ENCODE measurements at places on chromosomes 5 and 9. TPM values are rescaled to one million over a fixed set of nuclear protein-coding genes. Genes with fewer than 3 reads are reported as not detected.

DNA sequence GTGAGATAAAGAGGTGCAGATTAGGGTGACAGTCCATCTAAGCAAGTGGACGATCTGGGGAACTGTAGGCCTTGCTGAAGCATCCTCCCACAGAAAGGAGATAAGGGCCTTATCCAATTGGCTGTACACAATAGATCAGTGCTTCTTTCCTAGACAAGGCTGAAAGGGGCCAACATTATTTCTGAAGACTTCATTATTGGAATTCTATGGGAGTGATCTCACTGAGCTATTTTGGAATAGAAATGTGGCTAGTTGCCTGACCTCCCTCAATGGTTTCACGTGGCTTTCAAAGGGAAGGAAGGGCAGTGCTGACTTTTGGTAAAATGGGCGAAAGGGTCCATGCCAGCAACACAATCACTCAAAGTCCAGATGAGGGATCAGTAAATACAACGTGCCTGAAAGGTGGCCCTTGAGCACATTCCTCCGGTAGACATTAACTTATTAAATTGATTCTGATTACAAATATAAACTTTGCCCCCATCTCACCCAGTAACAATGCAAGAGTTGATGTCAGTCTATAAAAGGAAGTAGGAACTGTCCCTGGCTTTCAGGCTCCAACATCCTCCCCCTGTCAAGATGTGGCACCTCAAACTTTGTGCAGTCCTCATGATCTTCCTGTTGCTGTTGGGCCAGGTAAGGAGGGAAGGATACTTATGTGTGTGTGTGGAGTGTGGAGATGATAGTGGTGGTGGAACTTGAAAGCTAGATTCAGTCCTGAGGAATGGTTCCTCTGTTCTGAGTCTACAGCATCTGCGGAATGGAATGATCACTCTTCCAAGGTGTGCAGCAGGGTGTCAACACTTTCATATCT, at the start of gene LEAP2:
LEAP2 (plus strand) TSS at position 550 of the 811 bp plus-strand sequence; CDS start at position 577, 27 bp downstream.
- H3K4me3 ChIP-seq = no peak within 1 kb of the TSS
- peaks cover 19% of the 10 kb centered on the region for H3K4me1 ChIP-seq
- H3K27ac ChIP-seq = no peak within 1 kb of the TSS
- no peaks in the 10 kb centered on the region for H3K27me3 ChIP-seq
- peaks cover 26% of the 10 kb centered on the region for H3K36me3 ChIP-seq
- DNase-seq = no peak

- H3K36me3 ChIP-seq = no peaks in the 10 kb centered on the region
- H3K4me1 ChIP-seq = no peaks in the 10 kb centered on the region
- H3K27me3 ChIP-seq = no peaks in the 10 kb centered on the region
- H3K4me3 ChIP-seq = no peak overlapping the region
- no peak for DNase-seq
- no peak overlapping the region for H3K27ac ChIP-seq
Measured at GRCh38 chr5:59732301-59732700, 161.2 kb downstream of the PDE4D start.

GRCh38 chr9:100474924-100475276, 2.0 kb downstream of the TMEFF1 start:
- no peak for DNase-seq
- peaks cover 30% of the 10 kb centered on the region for H3K27me3 ChIP-seq
- no peaks in the 10 kb centered on the region for H3K36me3 ChIP-seq

The CER1 gene
- total RNA-seq = not detected

The BHMT2 gene
- not detected for total RNA-seq
